ENCODE measurements at places on chromosomes 2 and 18.

DNA sequence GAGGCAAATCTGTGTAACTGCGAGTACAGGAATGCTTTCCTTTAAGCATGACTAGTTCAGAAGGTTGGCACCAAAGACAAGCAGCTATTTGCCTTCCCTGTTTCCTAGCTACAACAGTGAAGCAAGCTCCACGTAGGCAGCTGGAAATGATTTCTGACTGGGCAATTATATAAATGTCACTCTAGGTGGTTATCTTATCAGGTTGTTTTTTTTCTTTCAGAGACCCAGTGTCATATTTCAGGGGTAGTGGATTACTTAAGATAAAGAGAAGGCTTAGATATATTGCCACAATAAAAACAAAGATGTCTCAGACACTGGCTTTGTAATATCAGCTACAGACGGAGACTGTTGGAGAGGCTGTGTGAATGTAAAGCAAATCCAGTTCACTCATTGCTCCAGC lies 748.9 kb upstream of the NXPH2 start:
- no peak for DNase-seq

- no peak for DNase-seq
These were observed 28.8 kb upstream of the SULT1C4 start for GRCh38 chr2:108348816-108349570.

- DNase-seq, result no peak
These were observed 43.1 kb upstream of the PTH2R start for GRCh38 chr2:208363485-208363884.

DNA sequence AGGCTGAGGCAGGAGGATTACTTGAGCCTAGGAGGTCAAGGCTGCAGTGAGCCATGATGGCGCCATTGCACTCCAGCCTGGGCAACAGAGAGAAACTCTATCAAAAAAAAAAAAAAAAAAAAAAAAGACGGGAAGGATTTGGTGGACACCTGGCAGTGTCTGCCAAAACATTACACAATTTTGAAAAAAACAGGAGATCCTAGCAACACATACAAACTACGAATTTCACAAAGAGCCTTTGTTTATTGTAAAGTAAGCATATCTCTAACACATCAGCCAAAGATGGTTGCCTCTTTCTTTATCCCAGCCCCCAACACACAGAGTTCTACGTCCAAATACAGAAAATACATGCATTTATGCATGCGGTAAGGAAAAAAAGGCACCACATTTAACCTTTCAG lies 7.6 kb downstream of the GPR45 start:
- no peak for DNase-seq

GRCh38 chr2:233758141-233758540 lies 1.9 kb upstream of the UGT1A1 start:
- no peak for DNase-seq

GRCh38 chr18:40404284-40404683 lies 1550.8 kb upstream of the PIK3C3 start:
- DNase-seq, result no peak
